ENCODE measurements at places on chromosomes 13 and 19.

DNA sequence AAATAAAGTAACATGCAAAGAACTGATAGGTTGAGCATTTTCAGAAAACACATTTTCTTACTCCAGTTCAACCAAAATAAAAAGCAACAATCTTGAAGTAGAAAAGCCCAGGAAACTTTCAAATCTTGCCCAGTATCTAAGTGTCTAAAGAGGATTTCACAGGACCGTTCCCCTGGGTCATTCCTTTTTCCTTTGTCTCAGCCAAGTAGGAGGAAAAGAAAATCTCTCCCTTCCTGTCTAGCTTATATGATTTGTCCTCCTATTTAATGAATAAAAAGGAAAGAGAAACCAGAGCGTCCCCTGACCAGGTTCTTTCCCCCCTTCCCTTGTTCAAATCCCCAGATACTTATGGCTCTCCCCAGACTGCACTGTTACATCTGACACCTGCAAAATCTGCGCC lies 248.0 kb downstream of the KCTD12 start:
- H3K27me3 ChIP-seq = no peaks in the 10 kb centered on the region
- H3K4me1 ChIP-seq = no peaks in the 10 kb centered on the region
- H3K27ac ChIP-seq = no peak overlapping the region
- no peak for DNase-seq
- H3K36me3 ChIP-seq = no peaks in the 10 kb centered on the region
- no peak overlapping the region for H3K4me3 ChIP-seq

- peak overlapping the region; percentile 96 for H3K27ac ChIP-seq
- H3K27me3 ChIP-seq = no peaks in the 10 kb centered on the region
- peak; percentile 74 for DNase-seq
- peaks cover 9% of the 10 kb centered on the region for H3K4me1 ChIP-seq
These were observed 693 bp downstream of the XPO4 start for GRCh38 chr13:20901668-20902437.

DNA sequence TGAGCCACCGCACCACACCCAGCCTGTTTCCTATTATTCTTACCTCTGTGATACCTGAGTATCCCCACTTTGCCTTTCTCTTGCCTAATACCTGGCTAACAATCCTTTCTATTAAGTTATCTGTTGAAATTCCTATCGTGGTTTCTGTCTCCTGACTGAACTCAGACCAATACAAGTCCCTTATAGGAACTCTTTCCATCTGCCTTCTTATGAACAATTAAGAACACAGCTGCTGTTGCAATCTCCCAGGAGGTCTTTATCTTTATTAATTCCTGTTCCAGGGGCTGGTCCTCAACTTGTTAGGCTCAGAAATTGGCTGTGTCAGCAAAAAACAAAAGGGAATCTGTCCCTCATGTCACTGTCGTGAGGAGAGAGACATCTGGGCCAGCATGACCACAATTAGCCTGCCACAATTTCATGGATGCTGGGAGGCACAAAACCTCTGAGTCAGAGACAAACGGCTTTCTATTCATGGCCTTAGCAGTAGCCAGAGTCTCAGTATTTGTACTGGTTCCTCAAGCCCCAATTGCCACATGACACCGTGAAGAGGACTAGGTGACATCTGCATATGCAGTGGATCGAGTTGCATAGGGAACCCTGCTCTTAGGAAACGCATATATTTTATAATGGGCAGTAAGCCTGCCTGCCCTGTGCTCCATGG lies 58.2 kb downstream of the NUFIP1 start:
- H3K27ac ChIP-seq = peak overlapping the region; percentile 62
- H3K27me3 ChIP-seq = no peaks in the 10 kb centered on the region
- peak; percentile 50 for DNase-seq
- H3K4me1 ChIP-seq = peaks cover 4% of the 10 kb centered on the region
- H3K36me3 ChIP-seq = no peaks in the 10 kb centered on the region

- no peaks in the 10 kb centered on the region for H3K36me3 ChIP-seq
- H3K4me3 ChIP-seq = no peak overlapping the region
- no peaks in the 10 kb centered on the region for H3K4me1 ChIP-seq
- no peaks in the 10 kb centered on the region for H3K27me3 ChIP-seq
- no peak overlapping the region for H3K27ac ChIP-seq
- no peak for DNase-seq
These were observed 10.9 kb downstream of the TMEM255B start for GRCh38 chr13:113769881-113770280.

GRCh38 chr19:31470229-31470939 lies 121.1 kb upstream of the TSHZ3 start:
- H3K27ac ChIP-seq = no peak overlapping the region
- no peaks in the 10 kb centered on the region for H3K36me3 ChIP-seq
- no peak overlapping the region for H3K4me3 ChIP-seq
- DNase-seq = no peak

DNA sequence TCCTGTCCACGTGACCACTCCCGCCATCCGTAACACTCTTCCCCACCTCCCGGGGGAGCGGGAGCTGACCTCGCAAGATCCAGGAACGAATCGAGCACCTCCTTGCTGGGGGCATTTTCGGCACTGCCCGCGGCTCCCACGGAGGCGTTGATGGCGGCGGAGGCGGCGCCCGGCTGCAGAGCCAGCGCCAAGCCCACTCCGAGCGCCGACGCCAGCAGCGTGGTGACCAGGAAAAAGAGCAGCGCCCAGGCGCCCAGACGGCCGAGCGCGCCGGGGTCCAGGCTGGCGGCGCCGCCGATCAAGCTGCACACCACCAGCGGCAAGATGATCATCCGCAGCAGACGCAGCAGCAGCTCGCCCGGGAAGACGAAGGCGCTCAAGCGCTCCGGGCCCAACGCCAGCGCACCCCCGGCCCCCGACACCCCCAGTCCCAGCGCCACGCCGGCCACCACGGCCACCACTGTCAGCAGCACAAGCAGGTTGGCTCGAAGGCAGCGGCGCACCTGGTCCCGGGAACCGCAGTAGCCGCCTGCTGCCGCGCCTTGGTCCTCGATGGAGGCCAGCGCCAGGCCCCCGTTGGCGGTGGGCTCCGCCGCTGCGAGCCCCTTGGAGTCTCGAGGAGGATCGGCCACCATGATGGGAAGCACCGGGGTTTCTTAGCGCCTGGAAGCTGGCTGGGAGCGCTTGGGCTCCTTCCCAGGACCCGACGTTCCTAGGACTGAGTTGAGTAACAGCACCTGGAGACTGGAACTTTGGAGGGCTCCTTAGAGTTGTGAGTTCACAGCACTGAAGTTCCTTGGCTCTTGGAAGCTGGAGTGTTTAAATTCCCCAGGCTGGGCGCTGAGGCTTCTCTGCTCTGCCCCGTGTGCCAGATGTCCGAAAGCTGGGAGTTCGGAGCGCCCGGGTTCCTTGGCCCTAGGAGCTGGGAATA lies 798 bp downstream of the SLC1A5 start:
- peaks cover 25% of the 10 kb centered on the region for H3K36me3 ChIP-seq
- H3K4me1 ChIP-seq = peaks cover 28% of the 10 kb centered on the region
- DNase-seq = peak; percentile 65
- peak overlapping the region; percentile 98 for H3K4me3 ChIP-seq

DNA sequence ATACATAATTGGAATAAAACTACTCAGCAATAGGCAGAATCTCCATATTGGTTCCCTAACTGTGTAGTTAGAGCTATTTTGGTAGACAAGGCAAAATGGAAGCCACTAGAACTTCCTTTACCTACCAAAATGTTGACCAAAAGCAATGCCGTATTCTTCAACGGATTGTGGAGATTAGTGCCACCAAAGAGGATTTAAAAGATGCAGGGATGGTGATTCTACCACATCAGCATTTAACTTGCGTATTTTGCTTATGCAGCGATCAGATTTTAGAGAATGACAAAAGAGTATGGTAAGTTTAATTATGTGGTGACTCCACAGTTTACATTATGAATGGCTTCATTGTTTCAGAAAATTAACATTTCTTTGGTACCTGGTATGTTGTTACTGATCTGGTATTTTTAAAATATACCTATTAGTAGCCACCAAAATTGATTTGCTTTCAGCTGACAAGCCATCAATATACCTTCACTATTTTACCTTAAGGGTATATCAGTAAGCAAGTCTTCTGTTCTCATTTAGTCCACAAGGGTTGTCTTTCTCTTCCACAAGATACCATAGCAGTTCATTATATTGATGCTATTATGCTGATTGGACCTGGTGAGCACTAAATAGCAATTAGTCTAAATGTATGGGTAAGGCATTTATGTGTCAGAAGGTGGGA lies 1910.7 kb upstream of the PRR20A start:
- peaks cover 21% of the 10 kb centered on the region for H3K4me1 ChIP-seq
- DNase-seq = peak; percentile 15
- H3K4me3 ChIP-seq = no peak overlapping the region
- peak overlapping the region; percentile 43 for H3K27ac ChIP-seq
- no peaks in the 10 kb centered on the region for H3K27me3 ChIP-seq

DNA sequence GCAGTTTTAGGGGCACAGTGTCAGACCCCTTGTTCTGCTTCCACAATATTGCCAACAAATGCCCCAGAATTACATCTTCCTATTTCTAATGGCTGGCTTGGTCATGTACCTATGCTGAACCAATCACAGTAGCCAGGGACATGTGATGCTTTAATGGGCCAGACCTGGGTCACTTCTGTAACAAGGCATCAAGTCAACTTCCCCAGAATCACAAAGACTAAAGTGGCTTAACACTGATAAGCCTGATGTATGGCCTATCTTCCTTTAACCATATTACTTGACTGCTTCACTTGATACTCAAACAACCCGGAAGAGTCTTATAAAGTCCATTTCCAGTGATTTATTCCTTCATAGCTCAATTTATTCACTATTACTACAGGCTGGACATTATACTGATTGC lies 19.6 kb downstream of the LNX2 start:
- H3K36me3 ChIP-seq = no peaks in the 10 kb centered on the region

DNA sequence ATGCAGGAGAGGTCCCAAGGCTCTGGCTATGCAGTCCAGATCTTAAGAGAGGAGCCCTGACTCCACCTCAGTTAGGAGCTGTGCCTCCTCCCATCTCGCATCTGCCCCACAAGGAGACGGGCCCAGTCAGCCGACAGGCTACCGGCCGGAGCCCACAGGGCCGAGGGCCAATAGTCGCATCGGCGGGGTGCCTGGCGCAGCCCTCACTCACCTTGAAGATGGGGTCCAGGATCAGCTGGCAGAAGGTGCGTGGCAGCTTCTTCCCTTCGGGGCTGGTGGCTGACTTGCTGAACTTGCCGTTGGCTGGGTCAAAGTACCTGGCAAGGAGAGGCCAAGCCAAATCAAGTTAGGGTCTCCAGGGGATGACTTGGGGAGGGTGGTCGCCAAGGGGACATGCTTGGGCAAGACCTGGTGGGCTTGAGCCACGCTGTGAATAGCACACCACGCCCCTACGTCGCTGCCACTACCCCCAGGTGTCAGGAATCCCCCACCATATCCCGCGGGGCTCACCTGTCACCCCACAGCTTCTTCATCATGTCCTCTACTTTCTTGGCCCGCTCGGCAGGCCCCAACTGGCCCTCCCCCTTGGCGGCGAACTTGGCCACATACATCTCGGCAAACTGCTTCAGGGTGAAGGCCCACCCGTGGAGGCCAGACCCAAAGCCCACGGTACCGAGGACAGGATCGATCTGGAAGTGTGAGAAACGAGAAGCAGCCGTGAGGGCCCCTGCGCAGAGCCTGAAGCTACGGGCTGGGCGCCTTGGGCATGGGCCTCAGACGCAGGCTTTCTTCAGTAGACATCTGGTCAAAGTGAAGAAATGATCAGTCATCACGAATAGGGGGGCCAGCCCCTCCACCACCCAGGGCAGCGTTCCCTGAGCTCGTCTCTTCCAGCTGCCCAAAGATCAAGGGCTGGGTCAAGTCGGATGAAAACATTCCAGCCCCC lies 3.3 kb downstream of the EEF2 start:
- H3K4me1 ChIP-seq = peaks cover 20% of the 10 kb centered on the region
- no peak overlapping the region for H3K4me3 ChIP-seq
- H3K27ac ChIP-seq = peak overlapping the region; percentile 85
- H3K36me3 ChIP-seq = peaks cover 70% of the 10 kb centered on the region
- peaks cover 7% of the 10 kb centered on the region for H3K27me3 ChIP-seq
- DNase-seq = no peak

GRCh38 chr19:41327576-41328156 lies 17.7 kb downstream of the CCDC97 start:
- H3K36me3 ChIP-seq = no peaks in the 10 kb centered on the region
- H3K4me1 ChIP-seq = peaks cover 53% of the 10 kb centered on the region
- peaks cover 10% of the 10 kb centered on the region for H3K27me3 ChIP-seq
- peak overlapping the region; percentile 52 for H3K4me3 ChIP-seq

GRCh38 chr13:80001510-80001842 lies 339.4 kb downstream of the SPRY2 start:
- no peaks in the 10 kb centered on the region for H3K36me3 ChIP-seq
- no peak overlapping the region for H3K27ac ChIP-seq
- H3K27me3 ChIP-seq = no peaks in the 10 kb centered on the region
- no peaks in the 10 kb centered on the region for H3K4me1 ChIP-seq
- H3K4me3 ChIP-seq = no peak overlapping the region

DNA sequence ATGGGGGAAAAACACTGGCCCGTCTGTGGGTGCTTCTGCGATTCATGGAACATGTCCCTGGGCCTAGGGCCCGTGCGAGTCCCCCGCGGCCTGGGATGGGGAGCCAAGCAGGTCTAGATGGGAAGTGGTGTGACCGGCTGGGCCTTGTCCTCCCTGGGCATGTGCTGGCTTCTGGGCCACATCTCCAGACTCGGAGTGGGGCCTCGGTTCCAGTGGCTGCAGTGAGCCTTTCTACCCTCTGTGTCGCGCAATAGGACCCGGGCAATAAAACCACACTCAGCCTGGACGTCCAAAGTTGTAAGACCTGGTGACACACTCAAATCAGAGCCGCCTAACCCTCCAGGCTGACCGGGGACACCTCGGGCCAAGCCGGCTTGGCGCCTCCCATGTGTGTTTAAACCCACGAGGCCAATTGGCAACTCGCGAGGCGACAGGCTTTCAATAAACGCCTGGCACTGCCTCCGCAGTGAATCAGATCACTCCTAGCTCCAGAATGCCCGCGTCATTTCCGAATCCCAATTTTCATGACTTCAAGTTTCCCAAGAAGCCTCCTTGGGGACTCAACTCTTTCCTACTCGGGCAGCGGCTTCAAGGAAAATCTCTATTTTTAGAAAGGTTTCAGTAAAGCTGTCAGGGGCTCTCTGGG lies 57.3 kb downstream of the KLF2 start:
- peaks cover 7% of the 10 kb centered on the region for H3K36me3 ChIP-seq
- no peaks in the 10 kb centered on the region for H3K27me3 ChIP-seq
- no peaks in the 10 kb centered on the region for H3K4me1 ChIP-seq
- H3K27ac ChIP-seq = 0 out of 2 replicates have a peak overlapping the region, but pooled peaks have one; percentile 42
- no peak overlapping the region for H3K4me3 ChIP-seq

DNA sequence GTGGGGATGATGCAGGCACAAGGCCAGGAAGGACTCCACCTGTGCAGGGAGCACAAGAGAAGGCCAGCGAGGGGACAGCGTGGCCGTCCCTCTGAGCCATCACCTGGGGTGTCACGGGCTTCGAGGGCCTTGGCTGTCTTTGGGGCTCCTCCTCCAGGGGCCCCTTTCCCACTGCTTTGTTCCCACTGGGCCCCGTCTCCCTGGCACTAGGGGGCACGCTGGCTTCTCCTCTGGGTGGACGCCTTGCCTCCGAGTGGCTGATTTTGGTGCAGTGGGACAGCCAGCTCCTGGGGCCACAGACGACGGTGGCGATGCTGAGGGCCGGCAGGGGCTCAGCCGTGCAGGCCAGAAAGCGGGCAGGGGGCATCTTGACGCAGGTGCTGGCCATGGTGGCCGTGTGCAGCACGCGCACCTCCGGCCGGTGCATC lies 43.2 kb upstream of the GRTP1 start:
- no peak overlapping the region for H3K27ac ChIP-seq
- H3K36me3 ChIP-seq = no peaks in the 10 kb centered on the region
- DNase-seq = no peak
- no peak overlapping the region for H3K4me3 ChIP-seq
- H3K27me3 ChIP-seq = no peaks in the 10 kb centered on the region

- no peak for DNase-seq
- H3K36me3 ChIP-seq = no peaks in the 10 kb centered on the region
- no peaks in the 10 kb centered on the region for H3K27me3 ChIP-seq
These were observed 69.0 kb upstream of the PCDH9 start for GRCh38 chr13:67299072-67299635.
